CD8-positive, alpha-beta T cell (primary cell): ENCODE measurements at places on chromosomes 11 and 22.

GRCh38 chr22:19865141-19865829 is 10.6 kb upstream of the GNB1L start:
- DNase-seq: no peak

GRCh38 chr11:221539-221938 is 14.0 kb downstream of the RIC8A start:
- DNase-seq: no peak

GRCh38 chr11:64499261-64500004 is 91.6 kb upstream of the SLC22A12 start:
- no peak for DNase-seq

GRCh38 chr11:70158201-70158600 is 44.9 kb upstream of the FADD start:
- no peak for DNase-seq

DNA sequence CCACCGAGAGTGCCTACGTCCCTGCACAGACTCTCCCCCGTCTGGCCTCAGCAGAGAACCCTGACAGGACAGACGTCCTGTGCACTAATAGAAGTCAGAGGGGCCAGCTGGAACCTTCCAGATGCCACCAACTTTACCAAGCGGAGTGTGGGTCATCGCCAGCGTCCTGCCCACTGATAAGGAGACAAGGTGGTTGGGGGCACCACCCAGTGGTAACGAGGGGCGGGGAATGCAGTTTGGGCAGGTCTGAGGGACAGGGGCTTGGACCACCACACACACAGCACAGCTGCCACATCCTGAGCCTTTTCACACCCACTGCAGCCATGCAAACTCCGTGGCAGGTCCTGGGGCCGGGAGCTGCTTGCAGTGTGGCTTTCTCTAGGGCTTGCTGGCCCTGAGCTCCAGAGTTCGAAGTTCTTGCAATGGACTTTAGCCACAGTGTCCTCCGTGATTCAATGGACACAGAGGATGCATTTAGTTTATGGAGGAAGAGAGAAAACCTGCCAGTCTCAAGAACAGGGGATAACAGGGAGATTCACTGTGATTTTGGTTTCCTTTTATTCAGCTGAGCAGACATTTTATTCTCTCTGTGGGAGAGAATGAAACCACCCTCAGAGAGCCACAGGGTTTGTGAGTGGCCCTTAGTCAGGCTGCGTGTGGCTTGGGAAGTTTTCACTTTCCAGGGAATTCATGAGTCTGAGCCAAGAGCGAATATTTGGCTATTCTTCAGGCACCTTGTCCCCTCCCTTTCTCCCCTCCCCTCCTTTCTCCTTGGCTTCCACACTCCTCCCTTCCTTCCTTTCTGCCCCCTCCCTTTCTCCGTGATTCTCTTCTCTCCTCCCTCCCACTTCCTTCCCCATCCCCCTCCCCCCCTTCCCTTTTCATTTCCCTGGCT is 13.1 kb downstream of the MRGPRG start:
- DNase-seq: no peak

DNA sequence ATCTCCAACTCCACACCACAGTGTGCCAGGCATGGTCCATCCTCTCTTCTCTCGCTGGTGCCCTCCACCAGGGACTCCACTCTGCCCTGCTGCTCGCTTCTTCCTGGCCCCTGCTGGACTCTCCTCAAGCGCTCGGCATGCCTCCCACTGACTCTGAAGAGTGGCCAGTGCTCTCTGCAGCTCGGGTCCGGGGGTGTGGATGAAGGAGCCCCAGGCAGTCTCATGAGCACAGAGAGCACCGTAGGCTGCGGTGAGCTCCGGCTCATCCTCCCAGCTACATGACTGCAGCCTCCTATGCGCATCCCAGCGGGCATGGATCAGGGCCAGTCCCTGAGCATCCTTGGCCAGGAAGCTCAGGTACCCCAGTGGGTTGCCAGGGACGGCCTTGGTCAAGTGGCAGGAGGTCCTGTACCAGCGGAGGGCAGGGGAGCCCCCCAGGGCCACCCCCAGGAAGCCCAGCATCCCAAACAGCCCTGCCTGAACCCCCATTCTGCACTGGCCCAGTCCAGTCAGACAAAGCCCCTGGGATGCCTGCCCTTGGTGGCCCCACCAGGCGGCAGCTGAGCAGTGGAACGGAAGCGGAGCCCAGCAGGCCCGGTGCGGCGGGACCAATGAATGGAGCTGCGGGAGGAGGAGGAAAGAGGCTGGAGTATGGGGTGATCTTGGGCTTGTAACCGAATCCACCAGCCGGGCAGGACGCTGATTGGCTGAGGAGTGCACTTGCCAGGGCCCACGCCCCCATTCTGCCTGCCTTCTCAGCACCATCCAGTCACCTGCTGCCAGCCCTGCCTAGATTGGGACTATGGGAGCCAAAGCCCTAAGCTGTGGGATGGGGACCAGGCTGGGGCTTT is at the start of gene PLA2G3:
Gene PLA2G3 (minus strand): TSS at position 643 of the 851 bp plus-strand sequence. CDS start 154 bp downstream, at position 489.
- DNase-seq: no peak

GRCh38 chr11:20226933-20227332 is 66.7 kb upstream of the DBX1 start:
- DNase-seq: no peak

DNA sequence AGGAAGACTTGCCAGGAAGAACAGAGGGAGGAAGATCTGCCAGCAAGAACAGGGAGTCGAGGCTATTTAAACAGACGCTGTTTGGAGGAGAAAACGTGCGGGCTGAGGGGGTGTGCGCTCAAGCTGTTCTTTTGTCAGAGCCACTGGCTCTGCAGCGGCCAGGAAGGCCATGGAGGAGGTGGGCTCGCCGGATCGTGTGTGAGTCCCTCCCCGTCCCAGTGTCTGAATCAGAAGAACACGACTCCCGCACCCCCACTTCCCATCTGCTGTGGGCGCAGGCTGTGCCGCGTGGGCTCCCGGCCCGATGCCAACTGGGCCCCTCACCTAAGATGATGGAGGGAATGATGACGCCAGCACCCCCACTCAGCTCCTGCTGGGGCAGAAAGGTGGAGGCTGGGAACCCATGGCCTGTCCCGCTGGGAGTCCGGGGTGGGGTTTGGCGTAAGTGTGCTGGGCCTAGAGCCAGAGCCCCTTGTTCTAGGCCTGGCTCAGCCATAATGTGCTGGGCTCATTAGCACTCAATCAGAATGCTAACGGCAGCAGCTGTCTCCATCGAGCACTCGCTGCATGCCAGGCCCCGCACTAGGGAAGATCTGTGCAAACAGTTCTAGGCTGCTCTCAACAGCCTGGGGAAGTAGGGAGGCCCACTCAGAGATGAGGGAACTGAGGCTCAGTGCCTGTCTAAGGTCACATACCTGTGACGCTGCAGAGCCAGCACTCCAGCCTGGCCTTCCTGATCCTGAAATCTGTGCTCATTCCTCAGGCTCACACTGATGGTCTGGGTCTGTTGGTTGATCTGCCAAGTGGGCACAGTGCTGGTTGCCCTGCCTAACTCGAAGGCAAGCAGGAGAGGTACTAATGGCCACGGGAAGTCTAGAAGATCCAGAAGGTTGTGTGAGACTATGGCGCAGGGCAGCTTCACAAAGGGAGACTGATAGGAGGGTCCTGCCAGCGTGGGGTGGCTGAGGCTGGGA is 11.5 kb downstream of the NPTXR start:
- DNase-seq: no peak

- no peak for DNase-seq
Measured at GRCh38 chr11:7321473-7322450, 70.1 kb downstream of the SYT9 start.

DNA sequence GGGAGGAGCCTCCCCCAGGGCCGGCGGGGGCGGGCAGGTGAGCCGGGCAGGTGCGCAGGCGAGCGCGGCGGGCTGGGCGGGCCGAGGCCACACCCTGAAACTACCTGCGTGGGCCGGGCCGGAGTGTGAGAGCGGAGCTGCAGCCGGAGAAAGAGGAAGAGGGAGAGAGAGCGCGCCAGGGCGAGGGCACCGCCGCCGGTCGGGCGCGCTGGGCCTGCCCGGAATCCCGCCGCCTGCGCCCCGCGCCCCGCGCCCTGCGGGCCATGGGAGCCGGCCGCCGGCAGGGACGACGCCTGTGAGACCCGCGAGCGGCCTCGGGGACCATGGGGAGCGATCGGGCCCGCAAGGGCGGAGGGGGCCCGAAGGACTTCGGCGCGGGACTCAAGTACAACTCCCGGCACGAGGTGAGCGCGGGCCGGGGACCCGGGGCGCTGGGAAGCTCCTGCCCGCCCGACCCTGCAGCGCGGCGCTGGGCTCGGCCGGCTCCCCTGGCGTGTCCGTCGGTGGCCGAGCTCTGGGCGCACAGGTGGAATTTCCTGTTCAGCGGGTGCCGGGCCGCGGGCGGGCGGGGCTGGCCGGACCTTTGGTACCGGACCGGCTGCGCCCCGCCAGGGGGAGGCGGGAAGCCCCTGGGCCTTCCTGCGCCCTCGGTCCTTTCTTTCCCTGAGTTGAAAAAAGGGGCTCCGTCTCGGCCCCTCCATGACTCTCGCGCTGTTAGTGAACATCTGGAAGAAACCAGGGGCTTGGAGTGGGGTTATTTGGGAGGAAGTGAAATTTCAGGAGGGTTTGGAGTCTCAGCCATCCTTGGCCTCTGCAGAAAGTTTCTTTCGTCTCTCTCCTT is at the start of gene ST14:
Gene ST14 (plus strand): TSS at position 126 of the 841 bp plus-strand sequence. CDS start 198 bp downstream, at position 324.
- no peak for DNase-seq

DNA sequence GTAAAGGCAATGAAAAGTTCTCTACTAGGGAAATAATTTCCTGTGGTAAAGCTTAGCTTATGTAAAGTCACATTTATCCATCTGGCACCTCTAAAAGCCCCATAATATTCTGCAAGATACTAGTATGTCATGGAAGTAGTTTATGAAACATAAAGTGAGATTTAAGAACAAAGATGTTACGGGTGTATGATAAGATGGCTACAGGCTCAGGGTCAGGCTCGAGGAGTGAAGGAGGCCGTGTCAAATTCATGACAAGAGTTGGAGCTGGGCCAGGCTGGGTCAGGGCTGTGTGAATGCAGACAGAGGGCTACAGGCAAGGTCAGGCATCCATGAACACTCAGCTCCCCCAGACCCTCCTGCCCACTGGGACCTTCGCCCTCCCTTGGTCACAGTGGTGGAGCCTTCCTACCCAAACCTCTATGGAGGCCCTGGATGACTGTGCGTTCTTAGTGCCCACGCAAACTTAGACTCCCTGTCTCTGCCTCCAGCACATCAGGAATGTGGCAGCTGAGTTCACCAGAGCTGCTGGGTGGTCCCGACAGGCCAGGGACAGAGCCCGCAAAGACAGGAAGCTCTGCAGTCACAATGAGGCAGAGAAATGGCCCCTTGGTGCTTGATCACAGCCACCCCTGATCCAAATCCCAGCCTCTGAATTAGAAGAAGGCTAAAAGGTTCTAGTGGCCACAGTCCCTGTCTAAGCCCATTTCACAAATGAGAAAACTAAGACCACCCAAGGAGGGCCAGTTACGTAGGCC is 14.8 kb downstream of the IGLL5 start:
- DNase-seq: no peak

GRCh38 chr22:48683640-48684039 is 1144.0 kb downstream of the BRD1 start:
- DNase-seq: no peak

DNA sequence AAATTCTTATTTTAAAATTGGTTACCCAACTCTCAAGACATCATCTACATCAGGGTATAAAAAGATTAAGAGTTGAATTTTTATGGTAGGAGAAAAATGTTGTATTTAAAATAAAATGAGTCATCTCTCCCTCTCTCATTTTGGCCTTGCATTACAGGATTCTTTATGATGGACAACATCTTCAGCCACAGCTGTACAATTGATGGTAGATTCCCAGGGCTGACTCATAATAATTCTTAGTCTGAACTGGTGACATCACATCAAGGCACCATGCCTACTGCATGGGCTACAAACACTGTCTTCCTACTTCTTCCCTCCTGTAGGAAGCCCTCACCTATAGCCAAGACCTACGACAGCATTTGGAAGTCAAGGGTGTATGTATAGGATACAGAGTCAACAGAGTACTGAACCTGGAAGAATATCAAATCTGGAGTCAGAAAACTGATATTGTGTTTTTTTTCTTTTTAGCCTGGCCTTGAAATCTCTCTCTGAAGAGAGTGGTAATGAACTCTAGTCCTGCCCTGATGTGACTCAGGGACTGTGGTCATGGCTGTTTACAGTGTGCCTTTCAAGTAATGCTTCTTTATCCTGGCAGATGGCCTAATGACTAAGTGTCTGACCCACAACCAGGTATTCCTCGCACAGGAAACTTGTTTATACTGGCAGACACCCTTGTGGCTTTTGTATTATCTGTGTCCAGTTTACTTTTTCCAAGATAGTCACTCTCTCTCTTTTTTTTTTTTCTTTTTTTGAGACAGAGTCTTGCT is 32.5 kb downstream of the MRGPRX2 start:
- no peak for DNase-seq

DNA sequence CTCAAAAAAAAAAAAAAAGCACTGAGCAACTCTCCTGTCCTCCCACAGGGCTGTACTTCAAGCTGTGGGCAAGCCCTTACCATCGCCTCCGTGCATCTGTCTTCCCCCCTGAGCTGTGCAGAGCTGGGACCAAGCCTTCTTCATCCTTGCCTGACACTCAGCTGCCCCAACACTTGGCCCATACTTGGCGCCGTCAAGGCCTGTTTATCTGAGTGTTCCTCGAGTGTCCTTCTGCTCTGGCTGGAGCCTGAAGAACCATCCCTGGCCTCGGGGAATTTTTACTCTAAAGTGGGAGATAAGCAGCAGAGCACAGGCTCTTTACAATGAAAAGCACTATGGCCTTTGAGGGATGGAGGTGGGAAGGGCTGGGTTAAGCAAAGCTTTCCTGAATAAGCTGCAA is 1.6 kb upstream of the TIRAP start:
- no peak for DNase-seq

DNA sequence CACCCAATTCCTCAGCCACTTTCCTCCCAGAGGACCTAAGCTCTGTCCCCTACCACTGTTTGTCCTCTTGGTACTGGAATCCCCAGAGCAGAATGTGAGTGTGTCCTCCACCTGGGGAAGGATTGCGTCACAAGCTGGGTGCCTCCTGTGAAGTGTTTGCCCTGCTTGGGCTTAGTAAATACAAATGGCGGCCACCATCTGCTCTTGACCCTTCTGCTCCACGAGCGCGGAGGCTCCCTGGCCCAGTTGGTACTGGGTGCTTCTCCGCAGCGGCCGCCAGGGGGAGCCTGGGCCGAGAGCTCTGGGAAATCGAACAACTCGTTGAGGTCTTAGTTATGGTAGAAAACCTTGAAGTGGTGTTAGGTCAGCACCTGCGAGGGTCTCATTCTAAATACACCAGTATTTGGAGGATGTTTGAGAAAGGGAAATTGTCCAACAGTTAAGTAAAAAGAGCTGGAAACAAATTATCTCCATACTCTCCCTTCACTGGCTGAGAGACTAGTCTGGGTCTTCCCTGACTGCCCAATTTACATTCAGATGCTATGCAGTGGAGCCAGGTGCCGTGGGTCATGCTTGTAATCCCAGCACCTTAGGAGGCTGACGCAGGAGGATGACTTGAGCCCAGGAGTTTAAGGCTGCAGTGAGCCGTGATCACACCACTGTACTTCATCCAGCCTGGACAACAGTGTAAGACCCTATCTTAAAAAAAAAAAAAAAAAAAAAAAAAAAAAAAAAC is 74.6 kb upstream of the TEAD1 start:
- DNase-seq: peak; percentile 25

- peak; percentile 13 for DNase-seq
Measured at GRCh38 chr11:128905345-128906184, 14.4 kb downstream of the KCNJ5 start.

- DNase-seq: no peak
Measured at GRCh38 chr11:33640730-33641371, 59.8 kb downstream of the C11orf91 start.

GRCh38 chr11:128615612-128616011 is 28.3 kb upstream of the ETS1 start:
- no peak for DNase-seq

- DNase-seq: no peak
Measured at GRCh38 chr11:131186629-131187101, 183.8 kb upstream of the NTM start.

- DNase-seq: no peak
Measured at GRCh38 chr11:75174781-75175370, 24.0 kb downstream of the SLCO2B1 start.

GRCh38 chr11:75373201-75373600 is 21.7 kb upstream of the ARRB1 start:
- DNase-seq: no peak
